ENCODE measurements at places on chromosomes 5 and 9.

- no peak for DNase-seq
These were observed 12.9 kb upstream of the FGF10 start for GRCh38 chr5:44402084-44402483.

- peak; percentile 57 for DNase-seq
These were observed 784 bp downstream of the NLN start for GRCh38 chr5:65722575-65723403.

DNA sequence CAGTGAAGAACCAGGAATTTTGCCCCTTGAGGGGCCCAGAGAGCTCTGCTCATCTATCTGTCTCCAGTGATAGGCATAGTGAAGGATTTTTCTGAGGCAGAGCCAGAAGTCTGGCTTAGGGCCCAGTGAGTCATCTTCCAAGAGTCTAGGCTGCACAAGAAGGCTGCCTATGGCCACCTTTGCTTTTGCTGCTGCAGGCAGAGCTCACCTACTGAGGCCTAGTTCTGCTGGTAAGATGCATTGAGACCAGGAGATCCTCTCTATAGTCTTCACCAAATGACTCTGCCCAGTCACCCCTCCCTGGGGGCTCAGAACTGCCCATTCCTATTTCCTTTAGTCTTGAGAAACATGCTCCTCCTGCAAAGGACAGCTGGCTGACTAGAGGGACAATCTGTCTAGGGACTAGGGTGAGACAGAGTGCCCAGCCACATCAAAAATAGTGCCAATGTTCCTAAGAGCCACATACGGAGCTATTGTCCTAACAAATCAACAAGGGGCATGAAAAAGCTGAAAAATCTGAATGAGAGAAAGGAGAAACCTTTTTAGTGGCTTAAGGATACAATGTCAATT, 40.3 kb upstream of the CDKN2AIPNL start:
- peak; percentile 89 for DNase-seq

GRCh38 chr9:22203371-22204138, 194.4 kb upstream of the CDKN2B start:
- no peak for DNase-seq

Measured in HTR-8/SVneo (cell line).